ENCODE measurements at places on chromosomes 11 and 22.

GRCh38 chr11:5038341-5038740 is 8.0 kb upstream of the OR52J3 start:
- DNase-seq, result no peak

DNA sequence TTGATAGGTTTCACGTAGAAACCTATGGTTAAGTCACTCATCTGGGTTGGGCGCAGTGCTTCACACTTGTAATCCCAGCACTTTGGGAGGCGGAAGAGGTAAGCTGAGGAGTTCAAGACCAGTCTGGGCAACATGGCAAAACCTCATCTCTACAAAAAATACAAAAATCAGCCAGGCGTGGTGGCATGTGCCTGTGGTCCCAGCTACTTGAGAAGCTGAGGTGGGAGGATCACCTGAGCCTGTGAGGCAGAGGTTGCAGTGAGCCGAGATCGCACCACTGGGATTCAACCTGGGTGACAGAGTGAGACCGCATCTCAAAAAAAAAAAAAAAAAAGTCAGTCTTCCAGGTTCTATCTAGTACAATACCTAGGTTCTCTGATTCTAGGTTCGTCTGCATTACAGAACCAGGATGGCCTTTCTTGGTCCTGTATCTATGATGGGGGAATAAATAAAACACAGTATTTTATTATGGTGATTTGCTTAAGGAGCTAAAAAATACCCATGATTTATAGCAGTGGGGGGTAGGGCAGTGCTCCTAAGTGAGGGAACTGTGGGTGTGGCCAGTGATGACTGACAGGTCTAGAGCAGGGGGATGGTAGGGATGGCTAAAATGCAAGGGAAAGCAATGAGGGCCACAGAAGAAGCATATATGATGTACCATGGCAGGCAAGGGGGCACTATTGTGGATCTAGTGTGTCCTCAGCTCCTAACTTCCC is 65.5 kb upstream of the NUP160 start:
- DNase-seq, result no peak

DNA sequence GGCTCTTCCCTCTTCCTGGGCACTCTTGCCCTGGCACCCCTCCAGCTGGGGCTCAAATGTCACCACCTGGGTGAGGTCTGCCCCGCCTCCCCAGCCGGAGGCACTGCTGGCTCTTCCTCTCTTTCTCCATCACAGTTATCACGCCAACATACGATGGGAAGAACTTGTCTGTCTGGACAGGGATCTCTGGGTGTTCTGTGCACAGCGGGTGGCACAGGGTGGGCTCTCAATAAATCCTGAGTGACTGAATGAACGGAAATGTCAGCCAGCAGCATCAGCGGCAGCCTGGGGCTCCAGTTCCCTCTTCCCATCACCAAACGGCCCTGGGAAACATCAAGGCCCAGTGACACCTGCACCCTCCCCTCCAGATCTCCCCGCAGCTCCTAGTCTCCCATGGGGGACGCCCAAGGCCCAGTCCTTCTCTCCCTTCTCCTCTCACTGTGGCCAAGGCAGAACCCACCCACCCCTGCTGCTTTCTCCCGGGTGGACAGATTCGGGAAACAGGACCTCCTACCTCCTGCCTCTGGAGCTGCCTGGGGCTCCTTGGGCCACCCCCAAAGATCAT is 440 bp upstream of the SLC25A45 start:
- DNase-seq, result no peak

GRCh38 chr11:41282395-41282794 is 177.1 kb downstream of the LRRC4C start:
- no peak for DNase-seq

- DNase-seq, result no peak
Measured at GRCh38 chr11:776263-776560, 1.1 kb downstream of the GATD1 start.
